PC-3 (cell line): ENCODE measurements at places on chromosomes 1 and 21. TPM values are rescaled to one million over a fixed set of nuclear protein-coding genes. Genes with fewer than 3 reads are reported as not detected.

DNA sequence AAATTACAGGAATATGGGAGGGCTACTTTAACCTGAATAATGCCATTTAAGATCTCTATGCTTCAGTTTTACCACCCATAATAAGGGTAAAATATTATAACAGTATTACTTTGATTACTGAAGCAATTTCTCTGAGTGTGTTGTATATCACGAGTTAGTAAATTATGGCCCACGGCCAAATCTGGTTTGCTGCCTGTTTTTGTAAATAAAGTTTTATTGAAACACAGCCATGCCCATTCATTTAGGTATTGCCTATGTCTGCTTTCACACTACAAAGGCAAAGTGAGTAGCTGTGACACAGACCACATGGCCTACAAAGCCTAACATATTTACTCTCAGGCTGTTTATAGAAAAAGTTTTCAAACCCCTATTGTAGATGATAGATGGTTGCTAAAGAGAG is 156.8 kb downstream of the CDC42BPA start:
- no peak overlapping the region for H3K4me3 ChIP-seq
- H3K27me3 ChIP-seq, result no peaks in the 10 kb centered on the region
- H3K36me3 ChIP-seq, result 0 out of 2 replicates have a peak, but pooled peaks cover 4% of the 10 kb centered on the region
- DNase-seq, result no peak
- H3K4me1 ChIP-seq, result no peaks in the 10 kb centered on the region

DNA sequence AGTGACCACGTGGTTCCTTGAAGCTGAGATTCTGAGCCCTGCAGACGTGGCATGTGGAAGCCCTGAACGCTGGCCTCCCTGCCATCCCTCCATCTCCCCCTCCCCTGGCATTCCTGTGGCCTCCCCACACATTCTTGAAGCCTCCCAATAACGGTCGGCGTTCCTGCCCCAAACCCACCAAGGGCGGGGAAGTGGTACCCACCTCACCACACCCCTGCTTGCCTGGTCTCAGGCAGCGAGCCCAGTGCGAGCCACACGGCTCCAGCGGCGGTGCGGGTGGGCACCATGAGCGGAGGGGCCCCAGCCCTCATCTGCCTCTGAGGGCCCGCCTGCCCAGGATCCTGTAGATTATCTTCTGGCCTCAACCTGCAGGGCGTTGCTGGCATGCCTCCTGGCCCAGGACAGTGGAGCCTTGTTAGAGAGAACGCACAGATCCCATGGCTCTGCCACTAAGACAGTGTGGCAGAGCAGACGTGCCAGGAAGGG is 20.6 kb upstream of the PRELP start:
- DNase-seq, result no peak
- H3K27ac ChIP-seq, result no peak overlapping the region
- no peaks in the 10 kb centered on the region for H3K4me1 ChIP-seq
- no peak overlapping the region for H3K4me3 ChIP-seq
- H3K27me3 ChIP-seq, result peaks cover 69% of the 10 kb centered on the region
- H3K36me3 ChIP-seq, result no peaks in the 10 kb centered on the region

Gene CRB1
- 0.07 TPM in 1 of 2 replicates, not detected in the other for total RNA-seq

DNA sequence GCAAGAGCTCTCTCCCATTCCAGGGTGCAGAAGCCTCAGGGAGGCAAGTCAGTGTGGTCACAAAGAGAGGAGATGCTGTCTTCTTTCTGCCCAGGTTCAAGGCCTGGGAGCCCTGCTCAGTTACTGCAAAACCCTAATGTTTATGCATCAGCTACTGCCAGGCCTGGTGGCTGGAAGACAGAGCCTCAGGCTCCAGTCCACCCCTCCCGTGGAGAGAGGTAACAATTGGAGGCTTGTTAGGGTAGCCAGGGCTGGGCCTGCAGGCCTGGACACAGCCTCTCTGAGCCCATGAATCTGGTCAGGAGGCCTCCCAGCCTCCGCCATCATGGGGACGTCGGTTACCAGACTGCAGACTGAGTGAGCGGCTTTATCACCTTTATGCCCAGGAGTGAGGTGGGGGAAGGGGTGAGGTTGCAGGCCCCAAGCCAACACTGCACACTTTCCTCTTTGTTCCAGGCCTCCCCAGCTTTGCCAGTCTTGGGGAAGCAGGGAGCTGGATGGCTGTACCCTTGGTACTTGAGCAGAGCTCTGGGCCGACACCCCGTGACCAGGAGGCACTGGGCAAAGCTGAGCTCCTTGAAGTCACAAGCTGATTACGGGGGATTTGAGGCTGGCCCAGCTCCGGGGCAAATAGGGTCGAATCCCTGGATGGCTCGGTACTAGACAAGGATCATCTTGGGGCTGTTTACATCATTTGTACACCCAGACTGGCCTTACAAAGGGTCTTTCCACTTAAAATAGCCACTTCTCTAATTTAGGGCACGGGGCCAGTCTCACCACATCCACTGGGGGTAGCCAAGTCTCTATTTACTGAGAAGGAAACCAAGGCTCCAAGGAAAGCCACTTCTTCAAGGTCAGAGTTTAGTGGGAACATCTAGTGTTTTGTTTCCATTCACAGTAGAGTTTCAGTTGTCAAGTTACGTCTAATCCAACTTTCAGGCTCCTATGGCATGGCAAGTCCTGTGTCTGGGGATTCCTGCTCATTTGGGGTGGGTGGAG is 5.2 kb downstream of the SLC2A1 start:
- no peak overlapping the region for H3K4me3 ChIP-seq
- H3K4me1 ChIP-seq, result peaks cover 68% of the 10 kb centered on the region
- no peaks in the 10 kb centered on the region for H3K27me3 ChIP-seq
- no peak overlapping the region for H3K27ac ChIP-seq
- H3K36me3 ChIP-seq, result peaks cover 57% of the 10 kb centered on the region
